ENCODE measurements at places on chromosomes 2 and 18. TPM values are rescaled to one million over a fixed set of nuclear protein-coding genes. Genes with fewer than 3 reads are reported as not detected.

- H3K36me3 ChIP-seq: no peaks in the 10 kb centered on the region
- DNase-seq: no peak
- peaks cover 20% of the 10 kb centered on the region for H3K4me1 ChIP-seq
- H3K4me3 ChIP-seq: no peak overlapping the region
These were observed 32.8 kb downstream of the GRHL1 start for GRCh38 chr2:9984217-9984739.

DNA sequence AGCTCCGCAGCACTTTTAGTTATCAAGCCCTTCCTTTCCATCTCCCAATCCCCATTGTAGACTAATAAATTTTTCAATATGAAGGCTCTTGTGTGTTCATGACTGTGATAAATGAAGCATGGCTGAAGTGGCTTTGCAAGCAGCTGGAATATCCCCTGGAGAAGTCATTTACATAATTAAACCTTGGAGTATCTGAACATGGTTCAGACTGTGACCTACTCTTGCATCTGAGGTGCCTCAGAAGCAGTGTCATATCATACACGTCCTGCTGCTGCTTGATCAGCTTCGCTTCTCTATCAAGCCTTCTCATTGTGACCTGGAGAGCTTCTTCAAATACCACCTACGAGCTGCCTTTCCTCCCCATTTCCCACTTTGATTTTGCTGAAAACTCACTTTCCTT lies 48.4 kb upstream of the ZNF397 start:
- DNase-seq: no peak
- no peaks in the 10 kb centered on the region for H3K36me3 ChIP-seq
- H3K4me3 ChIP-seq: no peak overlapping the region
- no peaks in the 10 kb centered on the region for H3K4me1 ChIP-seq

- no peaks in the 10 kb centered on the region for H3K36me3 ChIP-seq
- no peak overlapping the region for H3K4me3 ChIP-seq
- peak overlapping the region; percentile 75 for H3K27ac ChIP-seq
- peaks cover 6% of the 10 kb centered on the region for H3K4me1 ChIP-seq
- H3K27me3 ChIP-seq: no peaks in the 10 kb centered on the region
These were observed 68.1 kb upstream of the PELI1 start for GRCh38 chr2:64212346-64212745.

DNA sequence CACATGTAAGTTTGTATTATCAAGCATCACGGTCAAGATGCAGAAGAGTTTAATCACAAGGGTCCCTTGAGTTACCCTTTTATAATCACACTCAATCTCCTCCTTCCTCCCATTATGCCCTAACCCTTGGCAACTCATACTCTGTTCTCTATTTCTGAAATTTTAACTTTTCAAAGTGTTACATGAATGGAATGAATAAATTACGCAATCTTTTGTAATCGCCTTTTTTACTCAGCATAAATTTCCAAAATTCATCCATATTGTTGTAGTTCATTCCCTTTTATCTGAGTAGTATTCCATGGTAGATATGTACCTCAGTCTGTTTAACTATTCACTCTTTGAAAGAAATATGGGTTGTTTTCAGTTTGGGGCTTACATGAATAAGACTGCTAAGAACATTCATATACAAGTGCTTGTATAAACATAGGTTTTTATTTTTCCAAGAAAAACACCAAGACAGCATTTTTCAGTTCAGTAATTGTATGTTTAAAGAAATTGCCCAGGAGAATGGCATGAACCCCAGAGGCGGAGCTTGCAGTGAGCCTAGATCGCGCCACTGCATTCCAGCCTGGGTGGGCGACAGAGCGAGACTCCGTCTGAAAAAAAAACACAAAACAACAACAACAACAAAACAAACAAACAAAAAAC lies 430.9 kb upstream of the KCNH7 start:
- DNase-seq: no peak
- H3K27me3 ChIP-seq: no peaks in the 10 kb centered on the region
- H3K4me1 ChIP-seq: no peaks in the 10 kb centered on the region

- no peak overlapping the region for H3K27ac ChIP-seq
- no peak for DNase-seq
- H3K36me3 ChIP-seq: no peaks in the 10 kb centered on the region
- H3K4me1 ChIP-seq: no peaks in the 10 kb centered on the region
- H3K4me3 ChIP-seq: no peak overlapping the region
- no peaks in the 10 kb centered on the region for H3K27me3 ChIP-seq
These were observed 122.1 kb downstream of the DLGAP1 start for GRCh38 chr18:4333043-4333442.

DNA sequence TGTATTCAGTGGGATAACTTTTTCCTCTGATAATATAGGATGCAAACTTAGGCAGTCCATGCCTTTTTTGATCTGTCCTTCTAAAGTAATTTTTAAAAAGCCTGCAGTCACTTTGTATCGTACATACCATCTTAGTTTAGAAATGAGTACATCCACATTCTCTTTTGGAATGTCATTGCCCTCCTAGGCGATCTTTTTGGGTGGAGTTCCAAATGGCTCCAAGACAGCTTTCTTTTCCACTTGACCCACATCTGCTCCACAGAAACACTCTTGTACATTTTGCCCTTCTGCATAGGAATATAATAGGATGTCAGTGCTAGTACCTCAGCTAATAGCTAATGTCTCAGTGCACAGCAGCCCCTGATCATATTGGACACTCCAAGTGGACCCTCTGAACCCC lies 21.8 kb upstream of the HTR2B start:
- no peak for DNase-seq
- no peak overlapping the region for H3K4me3 ChIP-seq
- H3K27ac ChIP-seq: no peak overlapping the region
- H3K36me3 ChIP-seq: no peaks in the 10 kb centered on the region
- no peaks in the 10 kb centered on the region for H3K27me3 ChIP-seq

DNA sequence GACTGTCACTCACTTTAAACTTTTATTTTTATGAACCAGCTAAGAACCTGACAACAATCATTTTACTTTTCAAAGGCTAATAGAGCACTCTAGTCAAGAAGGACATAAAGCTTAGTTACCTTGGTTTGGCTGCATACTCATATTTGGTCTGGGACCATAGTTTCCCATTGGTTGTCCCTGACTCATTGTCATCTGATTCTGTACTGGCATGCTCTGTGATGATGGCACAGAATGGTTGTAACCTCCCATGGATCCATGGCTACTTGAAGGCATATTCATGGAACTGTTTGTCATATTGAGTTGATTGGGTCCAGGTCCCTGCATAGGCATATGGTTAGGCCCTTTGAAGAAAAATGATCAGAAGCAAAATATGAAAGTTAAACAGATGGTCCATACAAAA lies 37.9 kb downstream of the SS18 start:
- no peaks in the 10 kb centered on the region for H3K27me3 ChIP-seq
- no peak overlapping the region for H3K4me3 ChIP-seq
- DNase-seq: no peak
- H3K4me1 ChIP-seq: no peaks in the 10 kb centered on the region

DNA sequence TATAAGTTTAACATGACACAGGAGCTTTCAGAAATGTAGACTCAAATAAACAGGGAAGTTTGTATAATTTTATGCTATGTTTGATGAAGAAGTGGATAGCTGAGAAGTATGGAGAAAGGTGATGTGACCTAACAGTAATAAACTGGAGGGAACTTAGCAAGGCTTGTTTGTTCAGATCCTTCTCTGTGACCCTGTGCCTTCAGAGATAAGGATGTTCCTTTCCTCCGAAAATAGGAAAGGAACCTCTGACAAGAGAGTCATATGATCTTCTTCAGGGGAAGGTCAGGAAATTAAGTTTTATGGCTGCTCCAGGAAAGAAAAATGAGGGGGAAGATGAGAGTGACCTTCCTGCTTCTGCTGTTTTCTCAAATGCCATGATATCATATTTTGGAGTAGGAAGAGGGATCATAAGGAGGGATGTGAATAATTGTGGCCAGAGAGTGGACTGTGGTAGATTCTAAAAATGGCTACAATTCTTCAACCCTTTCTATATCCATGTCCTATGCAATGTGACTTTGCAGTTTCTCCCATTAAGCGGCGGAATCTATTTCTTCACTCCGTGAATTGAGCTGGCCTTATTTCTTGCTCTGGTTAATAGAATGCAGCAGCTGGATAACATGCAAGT lies 8.5 kb upstream of the C2orf69 start:
- H3K27ac ChIP-seq: no peak overlapping the region
- H3K27me3 ChIP-seq: no peaks in the 10 kb centered on the region
- no peaks in the 10 kb centered on the region for H3K4me1 ChIP-seq
- H3K36me3 ChIP-seq: no peaks in the 10 kb centered on the region

- H3K4me1 ChIP-seq: no peaks in the 10 kb centered on the region
- no peaks in the 10 kb centered on the region for H3K36me3 ChIP-seq
- no peaks in the 10 kb centered on the region for H3K27me3 ChIP-seq
These were observed 115.5 kb downstream of the ICOS start for GRCh38 chr2:204051984-204052556.

GRCh38 chr18:55461848-55462247 lies 126.1 kb downstream of the TCF4 start:
- no peaks in the 10 kb centered on the region for H3K27me3 ChIP-seq
- no peaks in the 10 kb centered on the region for H3K4me1 ChIP-seq

TLX2 gene
- 0.96 TPM for total RNA-seq

Data from transverse colon (tissue), 4 donors.